ENCODE measurements at places on chromosomes 3 and 15. TPM values are rescaled to one million over a fixed set of nuclear protein-coding genes. Genes with fewer than 3 reads are reported as not detected.

Gene TIMP4
- total RNA-seq = 46.9 TPM

Gene LIPH
- total RNA-seq = not detected

DNA sequence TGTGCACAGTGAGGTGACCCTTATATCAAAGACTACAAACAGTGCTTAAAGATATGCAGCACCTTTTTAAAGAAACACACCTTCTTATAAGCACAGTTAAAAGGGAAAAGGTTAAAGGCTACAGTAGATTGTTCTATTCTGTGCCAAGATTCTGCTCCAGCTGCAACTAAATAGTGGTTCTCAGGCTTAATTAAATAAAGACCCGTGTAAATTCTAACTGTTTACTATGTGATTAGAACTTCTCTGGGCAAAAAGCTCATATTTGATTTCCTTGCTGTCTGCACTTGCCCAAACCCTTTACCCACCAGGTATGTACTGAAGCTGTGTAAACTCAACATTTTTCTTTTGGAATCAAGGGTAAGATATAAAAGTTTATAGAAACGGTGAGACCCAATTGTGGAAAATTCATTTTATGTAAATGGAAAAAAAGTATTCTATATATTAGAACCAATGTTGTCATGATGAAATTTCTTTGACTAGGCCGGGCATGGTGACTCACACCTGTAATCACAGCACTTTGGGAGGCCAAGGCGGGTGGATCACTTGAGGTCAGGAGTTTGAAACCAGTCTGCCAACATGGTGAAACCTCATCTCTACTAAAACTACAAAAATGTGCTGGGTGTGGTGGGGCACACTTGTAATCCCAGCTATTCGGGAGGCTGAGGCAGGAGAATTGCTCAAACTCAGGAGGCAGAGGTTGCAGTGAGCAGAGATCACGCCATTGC is 230.6 kb downstream of the MECOM start:
- DNase-seq = no peak

Gene SMCO1
- not detected for total RNA-seq

Gene P2RY13
- total RNA-seq = 2.5 TPM

DNA sequence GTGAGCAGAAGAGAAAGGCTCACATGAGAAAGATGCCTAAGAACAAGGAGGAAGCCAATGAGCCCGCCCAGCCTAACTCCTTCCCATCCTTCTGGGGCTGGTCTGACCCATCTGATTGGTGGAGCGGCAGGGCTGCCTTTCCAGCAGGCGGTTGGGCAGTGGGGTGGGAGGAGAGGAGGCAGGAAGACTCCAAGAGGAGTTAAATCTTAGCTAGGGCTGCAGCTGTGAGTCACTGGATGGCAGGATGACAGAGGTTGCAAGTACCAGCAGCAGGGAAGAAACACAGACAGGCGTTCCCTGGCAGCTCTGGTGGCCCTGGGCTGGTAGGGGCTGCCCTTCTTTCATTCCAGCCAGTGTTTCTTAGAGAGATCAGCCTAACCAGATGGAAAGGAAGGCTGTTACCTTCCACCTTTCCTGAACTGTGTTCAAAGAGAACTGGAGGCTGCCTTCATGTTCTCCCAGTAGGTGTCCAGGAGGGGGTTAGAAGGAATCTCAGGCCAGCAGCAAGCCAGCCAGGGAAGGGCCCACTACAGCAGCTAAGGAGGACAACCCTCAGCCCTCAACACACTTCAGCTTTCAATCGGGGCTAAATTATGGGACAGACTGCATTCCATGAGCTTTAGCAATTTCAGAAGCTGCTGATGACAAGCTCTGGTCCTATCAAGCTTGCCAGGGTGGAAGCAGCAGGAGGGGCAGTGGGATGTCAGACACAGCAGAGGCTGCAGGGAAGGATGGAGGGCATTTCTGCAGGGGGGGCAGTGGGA is 50.3 kb downstream of the CHSY1 start:
- peak; percentile 65 for DNase-seq

DNA sequence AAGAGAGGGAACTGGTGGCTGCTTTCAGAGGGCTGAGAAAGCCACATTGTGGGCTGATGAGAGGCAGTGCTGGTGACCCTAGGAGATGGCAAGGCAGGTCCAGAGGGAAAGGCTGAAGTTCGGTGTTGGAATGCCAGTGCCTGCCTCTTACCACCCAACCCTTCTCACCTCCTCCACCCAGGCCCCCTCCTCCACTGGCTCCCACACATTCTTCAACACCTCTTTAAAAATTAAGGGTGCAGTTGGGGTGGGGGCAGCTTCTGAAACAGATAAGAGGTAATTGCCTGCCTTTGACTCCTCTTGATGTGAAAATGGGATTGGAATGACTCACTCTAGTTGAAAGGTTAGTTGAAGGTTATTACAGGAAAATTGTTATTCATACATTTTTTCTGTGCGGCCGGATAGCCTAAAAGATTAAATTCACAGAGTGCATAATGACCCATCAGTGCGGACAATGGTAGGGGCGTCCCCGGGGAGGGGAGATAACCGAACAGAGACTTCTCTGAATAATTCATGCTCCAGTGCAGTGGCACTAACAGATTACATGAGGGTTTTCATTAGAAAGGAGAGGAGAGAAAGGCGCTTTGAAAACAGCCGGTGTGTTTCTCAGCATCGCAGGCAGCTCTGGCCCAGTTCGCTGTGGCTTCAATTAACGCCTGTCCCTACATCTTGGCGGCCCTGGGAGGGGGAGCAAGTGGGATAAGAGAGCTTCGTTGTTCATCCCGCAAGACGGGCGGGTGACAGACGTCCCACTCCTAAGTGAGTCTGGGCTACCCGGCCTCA is 212.4 kb downstream of the TLE3 start:
- DNase-seq = no peak

Gene RAB43
- 17.0 TPM for total RNA-seq

DNA sequence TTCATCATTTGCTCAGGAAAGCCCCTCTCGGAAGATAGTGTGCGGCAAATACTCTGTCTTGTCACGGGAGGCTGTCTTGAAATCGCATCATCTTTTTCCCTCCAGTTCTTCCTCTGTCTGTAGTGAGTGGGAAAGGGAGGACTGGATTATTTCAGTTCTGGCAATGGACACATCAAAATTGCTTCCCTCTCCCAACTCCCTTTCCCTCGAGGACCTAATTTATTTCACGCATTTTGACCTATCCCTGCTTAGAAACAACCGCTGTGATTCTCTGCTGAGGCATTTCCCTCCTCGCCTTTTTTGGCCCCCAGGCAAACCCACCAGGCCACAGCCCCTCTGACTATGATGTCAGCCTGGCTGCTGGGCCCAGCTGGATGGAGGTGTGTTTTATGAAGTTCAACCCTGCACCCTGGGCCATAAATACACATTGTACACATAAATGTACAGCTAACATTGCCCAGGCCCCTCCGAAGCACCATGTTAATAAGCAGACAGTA is 138.7 kb upstream of the LRTM1 start:
- DNase-seq = no peak

GRCh38 chr15:63870487-63871209 is 36.9 kb upstream of the HERC1 start:
- no peak for DNase-seq

DNA sequence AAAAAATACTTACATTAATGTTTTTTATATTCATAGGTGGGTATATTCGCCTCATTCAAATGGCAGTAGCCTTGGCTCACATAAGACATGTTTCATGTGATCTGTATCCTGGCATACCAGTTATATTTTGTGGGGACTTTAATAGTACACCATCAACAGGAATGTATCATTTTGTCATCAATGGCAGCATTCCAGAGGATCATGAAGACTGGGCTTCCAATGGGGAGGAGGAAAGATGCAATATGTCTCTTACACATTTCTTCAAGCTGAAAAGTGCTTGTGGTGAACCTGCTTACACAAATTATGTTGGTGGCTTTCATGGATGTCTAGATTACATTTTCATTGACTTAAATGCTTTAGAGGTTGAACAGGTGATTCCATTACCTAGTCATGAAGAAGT is 3.5 kb downstream of the PDE12 start:
- DNase-seq = no peak

Gene CLEC3B
- total RNA-seq = 18.3 TPM

Gene CFAP20DC
- 0.44 TPM for total RNA-seq

GRCh38 chr15:76084256-76084655 is 24.5 kb downstream of the TMEM266 start:
- DNase-seq = no peak

Gene UMPS
- total RNA-seq = 28.0 TPM

DNA sequence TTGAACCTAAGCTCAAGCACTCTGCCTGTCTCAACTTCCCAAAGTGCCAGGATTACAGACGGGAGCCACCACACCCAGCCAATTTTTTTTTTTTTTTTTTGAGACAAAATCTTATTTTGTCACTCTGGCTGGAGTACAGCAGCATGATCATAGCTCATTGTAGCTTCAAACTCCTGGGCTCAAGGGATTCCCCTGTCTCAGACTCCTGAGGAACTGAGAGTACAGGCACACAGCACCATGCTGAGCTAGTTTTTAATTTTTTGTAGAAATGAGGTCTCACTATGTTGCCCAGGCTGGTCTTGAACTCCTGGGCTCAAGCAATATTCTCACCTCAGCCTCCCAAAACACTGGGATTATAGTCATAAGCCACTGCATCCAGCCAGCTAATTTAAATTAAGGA is 36.8 kb upstream of the SUCLG2 start:
- no peak for DNase-seq

Gene MME
- 155 TPM for total RNA-seq

Gene ARGFX
- total RNA-seq = not detected

DNA sequence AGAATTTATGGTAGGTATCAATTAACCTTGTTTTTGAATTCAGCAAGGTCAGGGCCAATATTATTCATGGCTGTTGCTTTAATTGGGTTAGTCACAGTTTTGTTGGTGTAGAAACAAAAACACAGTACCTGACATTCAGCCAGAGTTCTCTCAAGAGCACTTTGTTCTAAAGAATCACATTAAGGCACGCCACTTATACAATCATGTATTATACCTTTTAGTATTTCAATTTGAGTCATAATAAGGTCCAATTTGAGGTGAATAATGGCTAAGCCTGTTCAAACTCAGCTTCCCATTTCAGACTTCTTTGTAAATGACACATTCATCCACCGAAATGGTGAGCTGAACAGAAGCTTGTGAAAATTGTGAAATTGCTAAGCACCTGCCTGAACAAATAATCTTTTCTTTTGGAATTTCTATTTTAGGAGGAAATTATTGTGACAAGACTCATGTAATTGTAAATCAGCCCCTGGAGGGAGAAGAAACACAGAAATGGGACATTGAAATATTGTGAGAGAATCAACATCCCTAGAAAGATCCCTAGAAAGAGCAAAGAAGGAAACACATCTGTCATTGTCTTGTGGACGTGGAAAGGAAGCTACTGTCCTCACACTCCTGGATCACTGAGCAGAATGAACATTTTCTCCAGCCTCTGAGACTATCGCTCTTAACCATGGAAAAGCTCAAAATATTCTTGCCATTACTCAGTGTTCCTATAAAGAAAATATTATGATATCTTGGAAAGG is 29.3 kb downstream of the RIOX2 start:
- DNase-seq = no peak

Gene PIGZ
- total RNA-seq = 10.5 TPM

DNA sequence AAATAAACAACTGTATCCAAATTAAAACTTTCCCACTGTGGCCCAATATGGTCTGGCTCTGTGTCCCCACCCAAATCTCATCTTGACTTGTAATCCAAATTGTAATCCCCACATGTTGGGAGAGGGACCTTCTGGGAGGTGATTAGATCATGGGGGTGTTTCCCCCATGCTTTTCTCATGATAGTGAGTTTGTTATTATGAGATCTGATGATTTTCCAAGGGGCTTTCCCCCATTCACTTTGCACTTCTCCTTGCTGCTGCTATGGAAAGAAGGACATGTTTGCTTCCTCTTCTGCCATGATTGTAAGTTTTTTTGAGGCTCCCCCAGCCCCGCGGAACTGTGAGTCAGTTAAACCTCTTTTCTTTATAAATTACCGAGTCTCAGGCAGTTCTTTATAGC is 55.0 kb downstream of the MINDY4B start:
- DNase-seq = no peak

Gene CEP19
- 2.5 TPM for total RNA-seq

DNA sequence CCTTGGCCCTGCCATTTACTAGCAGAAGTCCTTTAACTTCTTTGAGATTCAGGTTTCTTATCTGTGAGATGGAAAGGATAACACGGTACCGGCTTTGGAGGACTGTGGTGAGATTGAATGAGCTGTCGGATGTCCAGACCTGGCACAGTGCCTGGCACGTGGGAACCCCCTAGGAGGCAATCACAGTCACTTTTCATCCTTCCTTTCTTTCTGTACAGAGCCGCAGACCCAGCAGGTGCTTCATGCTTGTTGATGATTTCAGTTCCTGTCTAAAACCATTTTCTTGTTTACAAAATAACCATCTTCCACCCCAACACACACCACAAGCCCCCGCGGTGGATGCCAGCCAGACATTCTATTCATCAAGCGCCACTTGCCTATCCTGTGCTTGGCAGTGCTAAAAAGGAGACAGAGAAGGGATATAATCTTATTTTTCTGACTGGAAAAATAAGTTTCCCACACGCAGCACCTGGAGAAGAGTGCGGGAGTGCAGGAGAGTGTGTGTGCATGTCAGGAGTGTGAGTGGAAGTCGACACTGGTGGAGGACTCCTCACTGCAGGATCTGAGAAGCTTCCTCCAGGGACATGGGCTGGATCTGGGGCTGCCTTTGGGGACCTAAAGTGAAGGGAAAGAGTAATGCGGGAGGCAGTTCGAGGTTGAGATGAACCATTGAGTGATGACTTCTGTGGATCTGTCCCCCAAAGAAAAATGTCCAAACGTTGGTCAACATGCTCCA is 85.7 kb downstream of the ST6GAL1 start:
- DNase-seq = no peak

Gene ST3GAL6
- total RNA-seq = 52.6 TPM

GRCh38 chr3:10263646-10264363 is 15.5 kb downstream of the TATDN2 start:
- DNase-seq = no peak

- no peak for DNase-seq
Observed at GRCh38 chr3:136954980-136955780, 2.6 kb upstream of the IL20RB start.

DNA sequence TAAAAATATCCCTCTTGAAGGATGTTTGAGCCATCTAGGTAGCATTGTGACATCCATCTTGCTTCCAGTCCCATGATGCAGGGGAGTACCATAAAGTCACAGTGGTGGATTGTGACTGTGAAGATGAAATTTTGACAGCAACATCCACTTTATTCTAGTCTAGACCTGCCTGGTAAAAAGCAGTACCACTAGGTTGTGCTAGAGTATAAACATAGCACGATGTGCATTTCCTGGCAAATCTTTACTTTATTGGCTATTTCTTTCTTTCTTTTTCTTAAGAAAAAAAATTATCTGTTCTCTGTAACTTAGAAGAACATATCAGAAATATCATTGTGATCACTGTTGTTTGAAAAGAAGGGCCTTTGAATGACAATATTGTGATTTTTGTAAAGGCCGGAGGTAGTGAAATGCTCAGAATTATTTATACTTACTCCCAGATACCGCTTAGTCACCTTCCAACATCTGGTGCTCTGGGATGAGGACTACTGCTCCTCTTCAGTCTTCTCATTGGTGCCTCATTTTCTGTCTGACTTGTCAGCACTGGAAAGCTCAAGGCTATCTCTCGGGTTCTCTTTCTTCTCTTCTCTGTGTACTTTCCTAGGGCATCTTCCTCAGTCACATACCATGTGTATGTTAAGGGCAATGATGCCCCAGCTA is 35.6 kb downstream of the AGBL1 start:
- DNase-seq = no peak

All from breast epithelium (tissue), 4 donors.